Activated CD4-positive, alpha-beta memory T cell treated with anti-CD3 and anti-CD28 coated beads, Interleukin-2, amount 10 ng/mL, durations not matched to agents 7 days and 5 days (primary cell): ENCODE measurements at places on chromosomes 3 and 15. TPM values are rescaled to one million over a fixed set of nuclear protein-coding genes. Genes with fewer than 3 reads are reported as not detected.

DNA sequence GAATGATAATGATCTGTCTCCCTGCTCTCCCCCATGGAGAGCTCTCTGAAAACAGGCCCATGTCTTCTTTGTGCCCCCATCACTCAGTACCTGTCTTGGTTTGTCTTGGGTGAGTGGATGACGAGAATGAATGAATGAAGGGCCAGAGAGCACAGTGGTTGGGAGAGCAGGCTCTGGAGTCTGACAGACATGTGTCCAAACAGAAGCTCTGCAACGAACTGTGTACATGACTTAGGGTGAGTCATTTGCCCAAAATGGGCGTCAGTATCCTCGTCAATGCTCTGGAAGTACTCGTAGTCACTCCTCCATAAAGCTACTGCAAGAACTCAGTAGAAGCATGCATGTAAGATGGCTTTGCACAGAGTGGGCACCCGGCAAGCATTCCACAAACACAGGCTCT, 170.2 kb upstream of the TLE3 start:
- DNase-seq = no peak

GRCh38 chr3:124773351-124774326, 43.4 kb downstream of the UMPS start:
- no peak for DNase-seq

- DNase-seq = no peak
Observed at GRCh38 chr3:62955126-62955525, 79.9 kb upstream of the CADPS start.

DNA sequence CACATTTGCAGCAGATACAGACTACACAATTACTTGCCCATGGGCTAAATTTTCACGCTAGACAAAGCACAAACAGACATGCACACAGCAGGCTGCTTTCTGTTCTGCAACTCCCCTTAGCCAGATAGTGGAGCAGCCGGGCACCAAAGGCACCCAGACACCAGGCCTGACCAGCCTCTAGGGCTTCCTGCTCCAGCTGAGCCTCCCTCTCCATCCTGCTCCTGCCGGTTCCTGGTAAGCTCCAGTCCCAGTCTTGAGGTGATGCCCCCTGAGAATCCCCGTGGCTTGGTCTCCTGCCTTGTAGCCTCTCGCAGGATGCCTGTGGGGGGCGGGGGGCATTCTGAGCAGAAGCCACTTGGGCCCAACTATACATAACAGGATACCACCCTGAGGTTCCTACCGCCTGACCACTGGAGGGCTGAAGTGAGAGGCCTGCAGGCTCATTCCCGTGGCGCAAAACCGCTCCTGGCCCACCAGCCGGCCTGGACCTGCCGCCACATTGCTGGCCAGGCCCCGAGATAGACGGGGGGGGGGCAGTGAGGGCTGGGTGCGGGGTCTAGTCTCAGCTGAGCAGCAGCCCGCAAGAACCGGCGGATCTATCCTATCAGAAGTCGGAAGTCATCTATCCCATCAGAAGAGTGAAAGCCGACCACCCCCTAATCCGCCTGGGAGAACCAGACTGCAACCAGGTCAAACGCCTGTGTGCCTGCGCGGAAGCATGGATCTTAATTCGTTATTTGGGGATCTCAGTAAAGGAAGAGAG, 3.9 kb downstream of the FOXL2 start:
- DNase-seq = no peak

Gene SCG3
- total RNA-seq = not detected

GRCh38 chr3:171632766-171633165, 172.6 kb upstream of the TNIK start:
- no peak for DNase-seq

- DNase-seq = no peak
Observed at GRCh38 chr3:147851062-147851461, 441.9 kb downstream of the ZIC1 start.

Gene VIPR1
- 7.5 TPM for total RNA-seq

DNA sequence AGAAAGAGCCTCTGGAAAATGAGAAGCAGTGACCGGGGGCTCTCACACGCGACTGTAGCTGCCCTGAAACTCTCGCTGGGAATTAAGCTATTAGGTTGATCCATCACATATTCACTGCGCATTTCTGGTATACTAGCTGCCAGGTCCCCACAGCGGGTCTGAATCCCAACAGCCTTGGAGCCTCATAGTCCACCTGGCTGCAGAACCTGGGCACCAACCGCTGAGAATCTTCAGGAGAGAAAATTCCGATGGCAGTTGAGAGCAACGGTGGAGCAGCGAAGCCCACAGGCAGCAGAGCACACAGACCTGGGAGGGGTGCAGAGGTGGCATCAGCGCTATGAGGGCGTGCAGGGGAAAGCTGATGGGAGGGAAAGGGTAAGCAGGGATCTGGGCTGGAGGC, 75.1 kb downstream of the FAM174B start:
- DNase-seq = no peak

DNA sequence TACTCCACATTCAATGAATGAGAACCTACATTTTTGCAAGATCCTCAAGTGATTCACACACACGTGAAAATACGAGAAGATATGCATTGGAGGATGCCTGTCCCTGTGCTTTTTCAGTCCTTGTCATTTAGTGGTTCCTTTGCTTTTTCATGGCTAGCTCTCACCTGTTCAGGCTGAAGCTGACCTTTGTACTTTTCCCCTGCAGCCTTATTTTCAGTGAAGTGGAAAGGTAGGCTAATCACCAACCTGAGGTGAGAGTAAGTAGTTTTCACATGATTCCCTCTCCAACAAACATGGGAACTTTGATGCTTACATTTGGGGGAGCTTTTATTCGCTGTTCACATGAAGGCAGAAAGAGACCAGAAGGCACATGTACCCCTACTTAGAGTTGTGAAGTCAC, 8.3 kb downstream of the ITPR1 start:
- DNase-seq = no peak

GRCh38 chr3:51538115-51538458, 432 bp upstream of the RAD54L2 start:
- peak; percentile 20 for DNase-seq
